NCI-H524 (cell line): ENCODE measurements at places on chromosomes 3 and 15.

GRCh38 chr15:98442379-98442833 is 205.9 kb upstream of the IGF1R start:
- DNase-seq: peak; percentile 84

DNA sequence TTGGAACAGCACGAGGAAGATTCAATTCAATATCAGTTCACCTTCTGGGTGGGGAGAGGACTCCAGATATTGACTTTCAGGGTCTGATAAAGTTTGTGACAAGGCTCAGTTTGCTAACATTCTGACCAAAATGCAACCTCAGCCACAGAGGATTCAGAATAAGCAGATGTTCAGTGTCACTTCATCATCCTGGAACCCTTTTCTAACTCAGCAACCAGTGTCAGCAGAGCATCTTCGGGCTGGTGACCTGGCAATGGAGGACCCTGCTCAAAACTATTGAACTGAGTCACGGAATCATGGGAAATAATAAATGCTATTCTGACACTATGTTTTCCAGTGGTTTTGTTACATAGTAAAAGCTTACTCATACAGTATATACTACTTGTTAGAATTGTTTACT is 433.4 kb upstream of the CFAP20DC start:
- DNase-seq: no peak

DNA sequence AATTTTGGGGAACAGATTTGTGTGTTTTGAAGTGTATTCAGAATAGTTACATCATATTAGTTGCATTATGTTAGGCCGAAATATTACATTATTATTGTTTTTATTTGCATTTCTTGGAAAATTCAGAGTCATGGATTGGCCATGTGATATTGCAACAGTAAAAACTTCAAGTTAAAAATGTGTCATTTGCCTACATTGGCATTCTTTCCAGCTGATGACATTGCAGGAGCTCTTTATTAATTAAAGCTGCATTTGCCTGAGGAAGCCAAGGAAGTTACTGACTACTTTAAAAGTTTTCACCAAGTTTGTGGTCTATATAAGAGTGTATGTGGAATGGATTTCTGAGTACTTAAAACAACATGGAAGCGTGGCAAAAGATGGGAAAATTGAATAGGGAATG is 726.4 kb upstream of the SGO1 start:
- DNase-seq: no peak

GRCh38 chr3:189457201-189457607 is 174.0 kb upstream of the TP63 start:
- DNase-seq: no peak

- DNase-seq: no peak
Observed at GRCh38 chr15:100042558-100042957, 299.2 kb downstream of the ADAMTS17 start.

DNA sequence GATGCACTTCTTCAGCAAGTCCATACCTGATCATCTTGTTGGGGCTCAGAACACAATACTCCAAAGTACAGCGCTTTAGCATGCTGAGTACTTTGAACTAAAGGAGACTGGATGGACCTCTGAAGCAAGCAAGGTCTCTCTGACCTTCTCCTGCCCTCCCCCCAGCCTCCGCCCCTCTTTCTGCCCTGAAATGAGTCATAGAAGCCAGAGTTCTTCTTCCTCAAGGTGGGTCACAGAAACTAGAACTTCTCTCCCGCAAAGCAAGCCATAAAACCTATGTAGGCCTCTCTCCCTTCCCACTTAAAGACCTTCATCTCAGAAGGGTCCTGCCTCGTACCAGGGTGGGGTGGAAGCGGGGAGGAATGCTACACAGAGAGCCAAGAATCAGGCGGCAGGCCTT is 230.5 kb upstream of the PROK2 start:
- DNase-seq: no peak

GRCh38 chr3:52520141-52520667 is 13.5 kb downstream of the NT5DC2 start:
- DNase-seq: no peak

DNA sequence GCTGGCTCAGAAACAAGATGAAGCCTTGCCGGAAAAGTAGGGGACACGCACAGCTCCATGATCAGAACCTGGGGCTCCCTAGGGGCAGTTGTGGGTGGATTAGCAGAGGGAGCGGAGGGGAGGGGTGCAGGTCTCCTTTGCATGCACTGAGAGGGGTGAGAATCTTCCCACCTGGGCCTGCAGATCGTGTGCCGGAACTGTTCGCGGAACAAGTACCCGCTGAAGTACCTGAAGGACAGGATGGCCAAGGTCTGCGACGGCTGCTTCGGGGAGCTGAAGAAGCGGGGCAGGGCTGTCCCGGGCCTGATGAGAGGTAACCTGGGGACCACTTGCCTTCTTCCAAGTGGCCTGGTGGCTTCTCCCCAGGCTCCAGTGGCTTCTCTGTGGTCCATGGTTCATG is 24.5 kb upstream of the NR2C2 start:
- DNase-seq: no peak

GRCh38 chr3:129605922-129606635 is 397 bp downstream of the PLXND1 start:
- DNase-seq: no peak

DNA sequence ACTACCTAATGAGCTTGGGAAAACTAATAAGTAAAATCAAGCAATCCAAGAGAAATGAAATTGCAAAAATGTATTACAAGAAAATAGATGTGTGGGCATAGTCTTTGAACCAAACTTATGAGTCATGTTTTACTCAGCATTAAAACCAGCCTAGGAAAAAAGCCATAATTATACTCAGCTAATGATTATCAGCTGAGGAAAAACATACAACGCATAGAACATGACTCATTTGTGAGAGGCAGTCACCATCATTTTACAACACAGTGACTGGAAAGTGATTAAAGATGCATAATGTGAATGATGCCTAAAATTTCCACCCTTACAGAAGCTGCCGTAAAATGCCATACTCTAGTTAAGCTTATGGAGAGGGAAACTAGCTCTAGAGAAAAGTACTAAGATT is 238.0 kb upstream of the EOMES start:
- no peak for DNase-seq

GRCh38 chr3:66588340-66588847 is 87.6 kb upstream of the LRIG1 start:
- DNase-seq: no peak

DNA sequence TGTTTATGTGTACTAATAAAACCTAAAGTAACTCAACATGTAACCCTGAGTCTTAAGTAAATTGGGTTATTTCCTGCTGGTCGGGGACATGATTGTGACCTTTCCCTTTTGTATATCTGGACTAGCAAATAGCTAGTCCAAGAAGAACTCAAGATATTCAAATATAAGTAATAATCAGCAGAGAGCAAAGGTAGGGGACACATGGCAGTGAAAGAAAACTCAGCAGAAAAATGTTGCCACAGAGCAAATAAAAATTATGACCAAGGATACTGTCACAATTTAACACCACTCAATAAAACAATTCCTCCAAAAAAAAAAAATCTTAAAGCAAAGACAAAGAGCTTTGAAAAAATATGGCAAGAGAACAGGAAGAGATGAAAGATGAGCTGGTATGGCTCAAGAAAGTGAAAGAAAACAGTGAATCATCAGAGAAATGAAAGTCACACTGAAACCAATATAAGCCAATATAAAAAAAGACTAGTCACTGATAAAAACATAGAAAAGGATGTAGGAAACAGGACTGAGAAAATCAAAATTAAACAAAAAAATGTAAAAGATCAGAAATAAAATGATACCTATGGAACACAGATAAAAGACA is 43.4 kb downstream of the HLTF start:
- no peak for DNase-seq

DNA sequence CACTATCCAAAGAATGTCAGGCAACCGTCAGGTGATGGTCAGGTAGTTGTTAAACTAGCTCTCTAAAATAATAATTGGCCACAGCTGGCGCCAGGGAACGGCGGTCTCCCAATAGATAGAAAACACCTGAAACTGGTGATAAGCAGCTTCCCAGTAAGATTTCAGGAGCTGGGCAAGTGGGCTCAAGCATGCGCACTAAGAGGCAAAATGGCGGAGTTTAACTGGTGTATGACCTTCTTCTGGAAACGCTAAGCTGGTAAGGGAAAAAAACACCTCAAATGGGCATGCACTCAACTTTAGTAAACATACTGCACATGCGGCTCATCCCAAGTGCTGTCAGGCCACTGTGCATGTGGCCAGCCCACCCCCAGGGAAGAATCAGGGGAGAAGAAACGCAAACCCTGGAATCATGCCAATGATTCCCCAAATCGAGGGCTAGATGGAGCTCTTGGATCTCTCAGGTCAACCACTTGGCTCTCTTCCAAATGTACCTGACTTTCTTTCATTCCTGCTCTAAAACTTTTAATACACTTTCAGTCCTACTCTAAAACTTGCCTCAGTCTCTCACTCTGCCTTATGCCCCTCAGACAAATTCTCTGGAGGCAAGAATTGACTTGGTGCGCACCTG is 195.0 kb downstream of the ZNF621 start:
- DNase-seq: peak; percentile 79
